ENCODE measurements at places on chromosomes 7 and 10. TPM values are rescaled to one million over a fixed set of nuclear protein-coding genes. Genes with fewer than 3 reads are reported as not detected.

GRCh38 chr10:69742928-69743602 lies 58.6 kb upstream of the COL13A1 start:
- no peak overlapping the region for H3K4me3 ChIP-seq
- H3K4me1 ChIP-seq, result no peaks in the 10 kb centered on the region
- H3K36me3 ChIP-seq, result no peaks in the 10 kb centered on the region
- no peak overlapping the region for H3K27ac ChIP-seq
- no peak for DNase-seq
- peaks cover 17% of the 10 kb centered on the region for H3K27me3 ChIP-seq

GRCh38 chr7:105649727-105650381 lies 68.6 kb upstream of the EFCAB10 start:
- H3K4me1 ChIP-seq, result no peaks in the 10 kb centered on the region
- no peak overlapping the region for H3K27ac ChIP-seq
- H3K27me3 ChIP-seq, result no peaks in the 10 kb centered on the region
- H3K4me3 ChIP-seq, result no peak overlapping the region

DNA sequence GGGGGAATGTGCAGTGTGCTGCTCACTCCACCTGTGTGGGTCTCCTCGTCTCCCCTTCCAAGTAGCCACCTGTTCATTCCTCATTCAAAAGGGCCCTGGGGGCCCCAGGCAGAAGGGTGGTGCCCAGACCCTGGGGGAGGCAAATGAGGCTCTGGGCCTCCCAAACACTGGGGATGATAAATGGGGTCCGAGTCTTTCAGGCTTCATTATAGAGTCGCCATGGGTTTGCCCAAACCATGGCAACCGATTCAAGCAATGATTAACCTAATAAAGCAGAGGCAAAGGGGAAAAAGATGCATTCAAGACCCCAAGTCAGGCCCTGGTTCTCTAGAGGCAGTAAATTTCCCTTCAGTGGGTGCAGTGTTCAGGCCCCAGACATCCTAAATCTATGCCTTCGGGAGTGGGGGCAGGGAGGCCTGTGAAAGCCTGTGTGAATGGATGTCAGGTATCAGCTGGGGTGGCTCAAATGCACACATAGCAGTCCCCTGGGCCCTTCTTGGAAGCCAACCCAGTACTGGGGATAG lies 10.4 kb downstream of the NEUROG3 start:
- H3K4me1 ChIP-seq, result no peaks in the 10 kb centered on the region
- H3K36me3 ChIP-seq, result no peaks in the 10 kb centered on the region
- H3K4me3 ChIP-seq, result no peak overlapping the region
- H3K27me3 ChIP-seq, result peaks cover 38% of the 10 kb centered on the region
- DNase-seq, result no peak
- no peak overlapping the region for H3K27ac ChIP-seq

The PSD gene
- total RNA-seq, result 1.4 TPM

DNA sequence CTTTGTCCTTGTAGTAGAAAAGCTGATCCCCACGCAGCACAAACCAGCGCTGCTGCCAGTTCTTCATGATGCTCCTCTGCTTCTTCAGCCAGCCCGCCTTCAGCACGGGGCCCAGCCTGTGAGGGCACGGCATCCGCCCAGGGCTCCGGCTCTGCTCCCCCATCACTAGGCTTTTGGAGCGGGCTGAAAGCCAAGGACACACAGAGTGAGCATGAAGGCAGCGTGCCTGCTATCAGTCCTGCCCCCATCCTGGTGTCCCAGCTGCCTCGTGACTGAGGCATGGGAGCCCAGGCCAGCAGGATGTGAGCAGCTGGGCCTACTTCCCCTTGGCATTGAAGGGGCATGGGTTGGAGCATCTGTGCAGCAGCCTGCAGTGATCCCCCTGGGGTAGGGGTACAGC lies 21.9 kb downstream of the ARHGAP22 start:
- H3K27ac ChIP-seq, result no peak overlapping the region
- peaks cover 3% of the 10 kb centered on the region for H3K36me3 ChIP-seq

GRCh38 chr7:73615886-73616285 lies 8.4 kb downstream of the MLXIPL start:
- no peak for DNase-seq
- H3K27ac ChIP-seq, result no peak overlapping the region
- H3K4me1 ChIP-seq, result no peaks in the 10 kb centered on the region
- peaks cover 31% of the 10 kb centered on the region for H3K27me3 ChIP-seq
- no peak overlapping the region for H3K4me3 ChIP-seq
- H3K36me3 ChIP-seq, result no peaks in the 10 kb centered on the region

The KCNMA1 gene
- total RNA-seq, result 3.3 TPM

DNA sequence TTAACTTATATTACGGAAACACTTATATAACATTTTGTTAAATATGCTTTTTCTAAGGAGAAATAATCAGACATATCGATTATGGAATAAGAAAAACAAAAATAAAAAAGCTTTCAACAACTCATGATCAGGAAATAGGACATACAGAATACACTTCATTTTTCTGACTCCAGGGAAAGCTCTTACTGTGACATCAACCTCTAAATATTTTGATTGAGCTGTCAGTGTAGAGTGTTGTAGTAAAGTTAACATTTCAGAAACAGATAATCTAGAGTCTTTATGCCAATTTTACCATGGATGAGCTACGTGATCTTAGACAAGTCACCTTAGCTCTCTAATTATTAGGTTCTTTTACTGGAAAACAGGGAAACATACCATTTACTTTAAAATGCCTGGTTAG lies 218.9 kb upstream of the SORCS1 start:
- H3K27me3 ChIP-seq, result no peaks in the 10 kb centered on the region
- no peaks in the 10 kb centered on the region for H3K36me3 ChIP-seq
- no peak overlapping the region for H3K27ac ChIP-seq

DNA sequence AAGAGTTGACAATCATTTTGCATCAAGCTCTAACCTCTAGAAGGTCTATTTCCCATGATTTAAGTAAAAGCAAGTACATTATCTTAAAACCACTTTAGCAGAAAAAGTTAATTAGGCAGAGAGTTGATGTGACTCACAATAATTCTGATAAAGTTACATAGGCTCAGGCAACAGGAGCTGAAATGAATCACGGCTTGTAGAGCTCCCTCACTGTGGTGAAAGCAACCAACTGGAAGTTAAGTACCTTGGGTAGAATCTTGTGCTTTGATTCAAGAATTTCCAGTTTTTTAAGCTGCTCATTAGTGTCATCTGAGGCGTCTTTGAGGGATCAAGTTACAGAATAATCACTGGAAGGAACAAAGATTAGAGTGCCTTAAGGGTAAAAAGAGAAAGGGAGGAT lies 68.9 kb upstream of the NFE2L3 start:
- H3K4me1 ChIP-seq, result peaks cover 7% of the 10 kb centered on the region
- H3K4me3 ChIP-seq, result no peak overlapping the region
- H3K36me3 ChIP-seq, result no peaks in the 10 kb centered on the region
- H3K27ac ChIP-seq, result no peak overlapping the region
- peaks cover 19% of the 10 kb centered on the region for H3K27me3 ChIP-seq

The HECTD2 gene
- total RNA-seq, result 8.1 TPM

The DGKB gene
- total RNA-seq, result not detected

The GRM3 gene
- total RNA-seq, result not detected

- H3K4me1 ChIP-seq, result peaks cover 38% of the 10 kb centered on the region
- peak overlapping the region; percentile 15 for H3K4me3 ChIP-seq
- H3K27ac ChIP-seq, result no peak overlapping the region
- no peak for DNase-seq
- H3K27me3 ChIP-seq, result no peaks in the 10 kb centered on the region
These were observed 2.0 kb downstream of the DBF4 start for GRCh38 chr7:87878208-87878735.

All from activated B cell treated with CpG ODN at 0.5 μM for 24 hours (primary cell).